RWPE1 (cell line): ENCODE measurements at places on chromosomes 11 and 22.

GRCh38 chr22:50218153-50218995 is 17.6 kb downstream of the SELENOO start:
- no peak for DNase-seq

- peak; percentile 2 for DNase-seq
Measured at GRCh38 chr11:105000167-105000566, 22.8 kb downstream of the CASP5 start.

DNA sequence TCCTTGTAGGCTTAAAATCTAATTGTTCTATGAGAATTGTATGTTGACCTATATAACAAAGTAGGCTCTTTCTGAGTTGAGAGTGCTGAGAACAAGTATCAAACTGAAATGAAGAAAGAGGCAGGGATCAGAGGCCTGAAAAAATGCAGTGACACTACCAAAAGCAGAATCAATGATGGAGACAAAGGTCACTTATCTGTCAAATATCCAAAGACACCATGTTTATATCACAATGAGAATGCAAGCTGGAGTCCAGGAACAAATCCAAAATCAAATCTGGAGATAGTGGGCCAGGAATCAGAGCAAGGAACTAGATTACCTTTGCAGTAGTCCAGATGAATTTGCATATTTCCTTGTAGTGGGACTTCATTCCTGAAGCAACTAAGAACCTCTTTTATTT is 377.7 kb downstream of the DLG2 start:
- DNase-seq, result no peak

DNA sequence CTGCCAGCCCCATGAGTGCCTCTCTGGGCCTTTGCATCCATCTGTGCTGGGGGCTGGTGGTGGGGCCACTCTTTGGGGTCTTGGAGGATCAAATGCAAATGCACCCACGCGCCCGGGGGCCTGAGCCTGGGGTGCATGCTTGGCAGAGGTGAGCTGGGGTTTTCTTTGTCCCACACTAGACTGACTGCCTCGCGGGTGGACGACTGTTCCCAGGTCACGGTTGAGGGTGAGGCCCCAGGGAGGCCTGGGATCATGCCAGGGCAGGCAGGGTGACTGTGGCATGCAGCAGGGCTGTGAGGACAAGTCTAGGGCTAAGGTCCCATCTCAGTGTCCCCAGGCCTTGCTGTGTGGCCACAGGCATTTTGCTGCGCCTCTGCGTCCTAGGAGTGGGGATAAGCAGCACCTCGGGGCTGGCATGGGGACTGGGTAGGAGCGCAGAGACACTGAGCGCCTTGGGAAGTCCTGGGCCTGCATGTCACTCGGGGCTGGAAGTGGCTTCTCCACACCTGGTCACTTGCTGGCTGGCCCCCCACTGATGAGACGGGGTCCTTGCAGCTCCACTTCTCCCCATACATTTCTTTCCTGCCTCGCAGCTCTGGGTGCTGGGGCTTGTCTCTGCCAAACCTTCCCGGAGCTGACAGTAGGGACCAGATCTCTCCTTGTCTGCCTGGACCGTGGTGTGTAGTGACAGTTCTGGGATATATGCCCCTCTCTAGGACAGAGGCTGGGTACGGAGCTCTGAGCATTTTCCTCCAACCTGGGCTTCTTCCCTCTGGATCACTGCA is 133.1 kb downstream of the CTTN start:
- DNase-seq, result no peak

DNA sequence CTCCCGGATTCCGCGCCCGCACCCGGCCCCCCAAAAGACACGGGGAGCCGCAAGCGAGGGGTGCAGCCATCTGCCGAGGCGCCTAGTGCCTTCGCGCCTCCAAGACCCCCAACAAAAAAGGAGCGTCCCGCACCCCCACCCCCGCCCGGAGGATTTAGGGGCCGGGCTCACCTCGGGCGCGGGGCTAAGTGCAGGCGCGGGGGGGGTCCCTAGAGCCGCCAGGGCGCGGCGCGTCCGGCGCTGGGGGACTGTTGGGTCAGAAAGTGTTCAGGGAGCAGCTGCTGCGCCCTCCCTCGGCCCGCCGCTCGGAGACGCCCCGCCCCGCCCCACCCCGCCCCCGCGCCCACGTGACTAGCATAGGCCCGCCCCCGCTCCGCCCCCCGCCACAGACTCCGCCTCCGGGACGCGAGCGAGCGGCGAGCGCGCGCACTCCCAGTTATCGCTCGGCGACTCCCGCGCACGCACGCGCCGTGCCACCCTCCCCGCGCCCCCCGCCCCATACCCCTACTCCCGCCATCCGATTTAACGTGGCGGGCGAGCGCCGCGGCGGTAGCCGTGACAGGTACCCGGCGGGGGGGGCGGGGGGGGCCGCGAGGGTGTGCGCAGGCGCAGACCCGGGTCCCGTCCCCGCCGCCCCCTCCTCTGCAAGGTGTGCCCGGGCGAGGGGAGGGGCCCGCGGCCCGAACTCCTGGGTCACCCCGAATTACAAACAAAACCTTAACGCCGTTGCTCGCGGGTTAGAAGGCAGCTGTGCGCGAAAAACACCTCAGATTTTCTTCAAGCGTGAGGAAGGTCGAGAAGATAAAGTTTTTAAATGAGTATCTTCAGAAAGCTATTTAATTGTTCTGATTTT is 56.2 kb downstream of the KCNJ4 start:
- peak; percentile 61 for DNase-seq

GRCh38 chr11:76794371-76795289 is 11.5 kb downstream of the TSKU start:
- DNase-seq, result no peak

- no peak for DNase-seq
Measured at GRCh38 chr22:32574958-32575910, 100.6 kb downstream of the FBXO7 start.

DNA sequence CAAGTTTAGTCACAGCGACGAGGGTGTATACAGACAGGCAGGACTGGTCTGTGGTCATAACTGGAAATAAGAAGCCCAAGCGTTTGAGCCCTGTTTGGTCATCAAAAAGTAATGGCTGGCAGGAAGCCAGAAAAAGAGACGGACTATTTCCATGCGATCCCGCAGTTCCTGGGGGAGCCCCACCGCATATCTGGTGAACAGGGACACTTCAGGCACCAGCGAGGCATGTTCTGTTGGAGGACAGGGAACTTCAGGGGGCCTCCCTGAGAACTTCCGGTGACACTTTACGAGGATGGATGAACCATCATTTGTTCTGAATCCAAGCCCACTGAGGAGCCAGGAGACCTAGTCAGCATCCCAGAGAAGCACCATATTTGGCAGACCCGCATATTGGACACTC is 29.7 kb upstream of the TRIM29 start:
- DNase-seq, result no peak

- DNase-seq, result peak; percentile 84
Measured at GRCh38 chr11:19437760-19438159, 197.0 kb upstream of the E2F8 start.

GRCh38 chr11:8209208-8209807 is 40.5 kb upstream of the RIC3 start:
- no peak for DNase-seq

DNA sequence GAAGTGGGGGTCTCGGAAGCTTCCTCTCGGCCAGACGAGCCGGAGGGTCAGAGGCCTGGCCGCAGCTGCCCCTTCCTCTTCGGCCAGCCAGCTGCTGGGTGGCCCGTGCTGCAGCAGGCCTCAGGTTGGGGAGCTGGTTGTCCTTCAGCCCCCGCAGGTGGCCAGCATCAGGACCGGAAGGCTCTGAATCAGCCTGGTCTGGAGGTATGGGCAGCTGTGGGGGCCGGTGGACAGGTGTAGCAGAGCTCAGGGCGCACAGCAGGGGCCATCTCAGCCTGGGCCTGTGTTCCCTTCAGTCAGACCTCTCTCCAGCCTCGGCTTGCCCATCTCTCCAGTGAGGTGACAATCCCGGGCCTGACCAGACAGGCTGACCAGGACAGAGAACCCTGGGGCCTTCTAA is 13.9 kb upstream of the TBX1 start:
- no peak for DNase-seq

GRCh38 chr11:111414267-111414931 is 35.3 kb upstream of the POU2AF1 start:
- no peak for DNase-seq

GRCh38 chr11:65498727-65498976 is 193 bp upstream of the MALAT1 start:
- DNase-seq, result no peak

- DNase-seq, result no peak
Measured at GRCh38 chr11:48087974-48088681, 107.8 kb downstream of the PTPRJ start.

GRCh38 chr11:95305705-95306104 is 74.7 kb upstream of the SESN3 start:
- no peak for DNase-seq

GRCh38 chr11:62719302-62719978 is 7.8 kb downstream of the HNRNPUL2 start:
- no peak for DNase-seq

- peak; percentile 36 for DNase-seq
Measured at GRCh38 chr11:110524238-110524637, 94.5 kb downstream of the FDX1 start.

GRCh38 chr22:24894998-24895397 is 51.5 kb downstream of the LHFPL7 start:
- peak; percentile 56 for DNase-seq

- DNase-seq, result no peak
Measured at GRCh38 chr11:66879583-66879982, 22.7 kb downstream of the LRFN4 start.

DNA sequence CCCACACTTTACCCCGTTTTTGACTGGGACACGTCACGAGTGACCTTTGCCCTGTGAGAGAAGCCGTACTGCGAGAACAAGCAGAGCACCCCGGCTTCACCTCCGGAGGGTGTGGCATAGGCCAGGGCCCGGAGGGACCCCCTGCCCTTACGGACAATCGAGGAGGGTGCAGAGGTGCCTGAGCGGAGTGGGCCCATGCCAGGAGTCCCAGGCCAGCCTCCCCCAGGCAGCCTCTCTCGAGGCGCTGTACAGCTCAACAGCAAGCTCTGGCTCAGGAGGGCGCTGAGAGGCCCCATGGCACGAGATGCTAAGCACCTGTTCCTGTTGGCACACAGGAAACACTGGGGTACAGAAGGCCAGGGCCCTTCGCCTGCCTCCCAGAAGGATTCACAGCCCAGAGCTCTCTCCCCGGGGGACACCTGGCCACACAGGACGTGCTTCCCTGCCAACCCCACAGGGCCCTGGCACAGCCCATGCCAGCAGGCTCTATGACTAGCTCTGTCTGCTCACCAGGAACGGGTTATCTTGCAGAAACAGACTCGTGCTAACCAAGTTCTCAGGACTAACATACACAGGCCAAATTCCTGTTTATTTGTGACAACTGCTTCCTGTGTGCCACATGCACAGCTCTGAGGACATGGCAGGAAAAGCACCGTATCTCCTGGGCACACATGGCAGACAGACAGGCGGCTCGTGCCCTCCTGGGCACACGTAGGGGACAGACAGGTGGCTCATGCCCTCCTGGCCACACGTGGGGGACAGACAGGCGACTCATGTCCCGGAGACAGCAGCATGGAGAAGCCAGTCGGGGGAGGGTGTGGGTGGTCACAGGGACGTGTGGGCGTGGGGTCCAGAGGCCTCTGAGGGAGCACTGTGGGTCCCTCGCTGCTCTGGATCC is 11.6 kb downstream of the TOLLIP start:
- DNase-seq, result no peak

- DNase-seq, result no peak
Measured at GRCh38 chr11:75147875-75148263, 3.0 kb upstream of the SLCO2B1 start.

DNA sequence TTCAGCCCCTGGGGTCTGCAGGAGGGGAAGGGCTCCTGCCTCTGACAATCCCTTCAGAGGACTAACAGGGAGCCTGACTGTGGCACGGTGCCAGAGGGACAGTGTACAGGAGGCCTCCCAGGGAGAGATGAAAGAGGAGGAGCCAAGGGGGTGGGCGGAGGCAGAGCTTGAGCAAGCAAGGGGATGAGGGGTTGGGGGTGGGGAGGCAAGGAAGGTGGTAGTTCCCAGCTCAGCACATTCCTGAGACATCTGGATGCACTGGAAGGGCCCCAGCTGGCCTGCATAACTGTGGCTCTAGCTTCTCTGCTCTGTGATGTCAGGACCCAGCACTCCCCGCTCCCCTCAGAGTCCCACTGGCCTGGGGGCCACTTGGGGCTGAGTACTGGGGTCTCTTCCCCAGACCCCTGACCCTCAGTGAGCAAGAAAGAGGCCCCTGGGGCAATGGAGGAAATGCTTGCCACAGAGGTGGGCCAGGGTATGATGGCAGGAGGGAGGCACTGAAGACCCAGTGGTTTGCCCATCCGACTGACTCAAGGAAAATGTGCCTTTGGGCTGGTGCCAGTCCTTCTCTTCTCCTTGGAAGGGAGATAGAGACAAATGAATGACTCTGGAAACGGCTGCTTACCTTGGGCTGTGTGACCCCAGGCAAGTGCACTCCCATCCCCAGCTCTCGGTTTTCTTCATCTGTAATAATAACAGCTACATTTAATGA is 13.3 kb downstream of the CREB3L1 start:
- DNase-seq, result no peak

DNA sequence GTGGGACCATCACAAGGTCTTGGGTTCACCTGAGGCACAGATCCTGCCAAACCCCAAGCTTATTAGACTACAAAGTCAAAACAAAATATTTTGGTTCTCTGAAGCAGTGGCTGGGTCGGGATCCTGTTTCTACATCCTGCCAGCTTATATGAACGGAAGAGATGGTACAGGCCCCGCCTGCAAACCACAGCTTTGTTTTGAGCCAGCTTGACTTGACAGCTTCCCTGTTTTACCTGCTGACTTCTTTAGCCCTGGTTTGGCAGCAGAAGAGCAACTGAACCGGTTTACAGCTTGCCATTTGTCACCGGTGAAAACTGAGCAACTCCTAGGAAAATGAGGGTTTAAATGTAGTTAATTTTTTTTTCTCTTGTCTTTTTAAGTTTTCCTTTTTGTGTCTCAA is 11.4 kb downstream of the PACS1 start:
- DNase-seq, result peak; percentile 72

GRCh38 chr11:68946416-68947090 is 34.2 kb downstream of the MRGPRD start:
- DNase-seq, result peak; percentile 63

- DNase-seq, result peak; percentile 67
Measured at GRCh38 chr11:64969209-64969608, 2.7 kb downstream of the MAJIN start.

GRCh38 chr11:102712137-102712536 is 6.6 kb upstream of the MMP27 start:
- DNase-seq, result no peak

- DNase-seq, result no peak
Measured at GRCh38 chr11:1931341-1932104, 12.0 kb downstream of the TNNT3 start.

DNA sequence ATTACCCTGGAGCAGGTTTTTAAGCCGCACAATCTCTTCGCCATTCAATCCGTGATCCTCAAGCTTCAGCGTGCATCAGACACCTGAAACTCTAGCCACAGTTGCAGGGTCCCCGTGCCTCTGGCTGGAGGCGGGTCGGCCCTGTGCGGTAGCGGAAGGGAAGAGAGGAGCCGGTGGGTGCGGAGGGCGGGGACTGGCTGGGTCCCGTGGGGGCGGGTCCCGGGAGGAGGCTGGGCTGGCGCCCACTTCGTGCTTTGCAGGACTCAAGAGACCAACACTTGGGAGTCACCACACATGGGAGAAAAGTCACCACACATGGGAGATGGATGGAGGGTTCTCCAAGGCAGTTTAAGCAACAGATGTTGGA is 772 bp downstream of the C22orf15 start:
- no peak for DNase-seq

GRCh38 chr22:32644252-32645100 is 157.0 kb upstream of the TIMP3 start:
- peak; percentile 82 for DNase-seq

GRCh38 chr11:44862558-44863101 is 88.1 kb downstream of the TP53I11 start:
- no peak for DNase-seq

GRCh38 chr11:90134478-90135003 is at the start of gene NAALAD2:
Gene NAALAD2, plus strand, starts transcription at chr11:90134663. Its CDS starts 96 bp downstream, at chr11:90134759.
- no peak for DNase-seq

- no peak for DNase-seq
Measured at GRCh38 chr11:10902301-10903063, 44.6 kb upstream of the ZBED5 start.
